BJ (cell line): ENCODE measurements at places on chromosomes 5 and 9. TPM values are rescaled to one million over a fixed set of nuclear protein-coding genes. Genes with fewer than 3 reads are reported as not detected.

DNA sequence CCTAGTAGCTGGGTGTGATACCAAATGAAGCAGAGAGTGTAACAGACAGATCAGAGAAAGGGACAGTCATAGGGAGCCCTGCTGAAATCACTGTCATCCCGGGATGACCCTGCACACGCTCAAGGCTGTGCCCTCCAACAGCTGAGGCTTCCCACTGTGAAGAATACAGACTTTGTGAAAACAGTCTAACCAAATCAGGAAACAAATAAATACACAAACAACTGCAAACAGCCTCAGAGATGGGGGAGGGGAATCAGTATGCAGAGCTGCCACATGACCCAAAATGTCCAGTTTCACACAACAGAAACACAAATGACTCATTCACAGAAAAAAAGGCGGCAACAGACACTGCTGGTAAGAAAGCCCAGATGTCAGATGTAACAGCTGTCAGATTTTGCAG lies 101.9 kb downstream of the ADAMTS2 start:
- DNase-seq, result peak; percentile 38

DNA sequence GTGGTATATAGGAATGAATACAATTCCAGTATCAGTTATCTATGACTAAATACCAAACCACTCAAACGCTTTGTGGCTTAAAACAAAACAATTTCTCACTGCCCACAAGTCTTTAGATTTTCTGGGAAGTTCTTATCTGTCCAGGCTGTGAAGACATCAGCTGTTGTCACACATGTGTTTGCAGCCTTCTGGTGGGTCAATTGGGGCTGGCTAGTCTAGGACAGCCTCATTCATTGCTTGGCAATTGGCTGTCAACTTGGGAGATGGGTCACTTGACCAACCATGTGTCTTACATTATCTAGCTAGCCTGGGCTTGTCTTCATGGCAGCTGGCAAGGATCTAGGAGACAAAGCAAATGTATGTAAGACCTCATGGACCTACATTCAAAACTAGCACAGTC lies 53.8 kb upstream of the PAPPA start:
- no peak for DNase-seq

DNA sequence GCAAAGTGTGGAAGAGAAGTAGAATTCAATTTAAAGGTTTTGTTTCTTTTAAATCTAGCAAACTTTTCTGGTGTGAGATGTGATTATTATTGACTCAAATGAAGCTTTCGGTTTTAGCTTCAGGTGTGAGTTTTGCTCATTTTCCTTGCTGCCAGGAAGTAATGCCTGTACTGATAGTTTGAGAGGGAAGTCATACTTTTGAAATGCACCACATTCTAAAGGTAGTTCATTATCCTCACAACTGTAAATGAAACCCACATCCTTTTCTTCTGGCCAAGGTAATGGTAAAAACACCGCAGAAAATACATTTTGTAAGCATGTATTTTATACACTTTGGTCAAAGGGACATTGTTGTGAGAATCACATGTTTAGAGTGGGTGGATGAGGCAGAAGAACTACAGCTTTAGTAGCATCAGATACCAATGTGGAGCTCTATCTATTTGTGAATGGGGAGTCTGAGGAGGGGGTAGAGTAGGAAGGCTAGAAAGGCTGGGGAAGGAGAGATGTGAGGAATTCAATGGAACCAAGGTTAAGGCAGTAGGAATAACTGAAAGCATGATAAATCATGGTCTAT lies 167.0 kb upstream of the CDKN2B start:
- no peak for DNase-seq

DNA sequence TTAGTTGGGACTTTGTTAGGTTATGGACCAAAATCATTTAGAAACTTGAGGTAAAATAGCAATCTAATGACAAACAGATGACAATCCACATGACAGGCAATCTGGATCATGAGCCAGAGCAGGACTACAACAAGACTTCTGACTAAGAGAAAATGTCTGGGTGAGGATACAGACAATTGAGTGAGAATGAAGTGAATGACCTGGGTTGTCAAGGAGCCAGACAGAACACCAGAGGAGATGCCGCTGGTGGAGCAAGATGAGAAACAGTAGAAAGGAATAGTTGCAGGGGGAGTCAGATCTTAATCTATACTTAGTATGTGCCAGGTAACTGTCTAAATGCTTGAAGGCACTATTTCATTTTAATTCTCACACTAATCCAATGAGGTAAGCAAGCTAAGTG lies 277.8 kb downstream of the PRELID2 start:
- no peak for DNase-seq

GRCh38 chr5:89827359-89827758 lies 582.2 kb downstream of the CETN3 start:
- DNase-seq, result no peak

- DNase-seq, result no peak
These were observed 68.7 kb downstream of the PLPPR1 start for GRCh38 chr9:101097210-101097609.

GRCh38 chr9:7542693-7543092 lies 256.9 kb downstream of the DMAC1 start:
- DNase-seq, result no peak

DNA sequence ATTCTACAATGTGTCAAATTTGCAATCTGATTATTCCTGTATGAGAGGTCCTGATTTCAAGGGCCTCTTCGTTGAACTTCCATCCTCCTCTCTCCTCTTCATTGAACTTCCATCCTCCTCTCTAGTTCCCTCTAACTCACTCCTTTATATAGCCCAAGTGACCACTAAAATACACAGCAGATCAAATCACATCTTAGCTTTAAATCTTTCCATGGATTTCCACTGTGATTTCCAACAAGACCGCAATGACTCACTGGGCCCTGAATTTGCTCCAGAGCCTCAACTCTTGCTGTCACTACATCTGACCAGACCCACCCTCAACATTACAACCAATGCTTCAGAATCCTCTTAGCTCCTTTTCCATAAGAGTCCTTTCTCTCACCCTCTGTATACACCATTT lies 59.1 kb upstream of the TMEM252 start:
- no peak for DNase-seq

DNA sequence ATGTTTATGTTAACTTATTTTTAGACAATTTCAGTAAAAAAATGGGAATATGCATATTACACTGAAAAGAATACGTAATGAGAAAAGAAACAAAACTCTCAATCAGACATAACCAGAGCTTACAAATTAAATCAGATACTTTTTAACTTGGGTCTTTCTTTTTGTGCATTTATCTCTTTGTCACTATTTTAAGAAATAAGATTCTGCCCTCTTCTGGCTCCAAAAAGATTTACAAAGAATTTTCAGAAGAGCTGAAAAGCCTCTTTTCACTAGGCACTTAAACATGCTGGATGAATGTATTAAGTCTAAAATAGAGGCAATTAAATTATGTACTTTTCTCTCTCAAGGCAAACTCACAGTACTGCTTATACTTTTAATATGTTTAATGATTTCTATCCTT lies 55.5 kb downstream of the CEP120 start:
- DNase-seq, result no peak

DNA sequence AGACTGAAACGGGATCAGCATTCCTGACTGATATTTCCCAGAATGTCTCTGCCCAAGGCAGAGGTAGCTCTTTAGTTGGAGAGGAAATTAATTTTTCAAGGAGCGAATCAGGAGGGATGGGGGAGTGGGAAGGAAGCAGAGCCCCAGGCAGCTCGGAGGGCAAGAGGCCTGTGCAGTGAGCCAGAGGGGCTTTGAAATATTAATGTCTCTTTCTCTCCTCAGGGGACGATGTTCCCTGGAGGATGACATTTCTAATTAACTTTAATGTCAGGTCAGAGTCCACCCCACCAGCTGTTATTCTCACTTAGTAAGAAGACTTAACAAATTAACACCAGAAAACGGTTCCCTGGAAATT lies 45.6 kb downstream of the SLC6A7 start:
- DNase-seq, result no peak

- DNase-seq, result no peak
These were observed 302.0 kb upstream of the RGMB start for GRCh38 chr5:98471458-98471857.

GRCh38 chr5:60763061-60763460 lies 63.1 kb upstream of the DEPDC1B start:
- DNase-seq, result no peak

DNA sequence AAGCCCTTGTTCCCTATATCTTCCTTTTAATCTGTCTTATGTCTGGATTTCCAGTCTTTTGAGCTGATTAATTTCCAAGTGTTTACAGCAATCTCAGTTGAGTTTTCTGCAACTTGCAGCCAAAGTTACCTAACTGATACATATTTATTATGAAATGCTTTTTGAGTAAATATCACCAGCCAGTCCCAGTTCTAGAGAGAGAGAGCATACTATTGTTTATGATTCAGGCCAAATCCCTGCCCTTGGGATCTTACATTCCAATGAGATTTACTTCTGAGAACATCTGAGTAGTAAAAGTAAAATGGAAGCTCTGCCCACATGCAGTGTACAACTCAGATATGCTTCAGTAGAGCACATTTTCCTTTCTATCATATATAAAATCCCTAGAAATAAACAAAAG lies 661.7 kb downstream of the KCTD16 start:
- DNase-seq, result no peak

- DNase-seq, result no peak
These were observed 383.4 kb downstream of the ICE1 start for GRCh38 chr5:5805916-5806315.

GRCh38 chr5:119743927-119744326 lies 114.6 kb downstream of the FAM170A start:
- DNase-seq, result no peak

The DAB2 gene
- 168 and 181 TPM in 2 replicates for polyA plus RNA-seq

The OCLN gene
- 0.25 and 0.71 TPM in 2 replicates for polyA plus RNA-seq

The PCDHA10 gene
- polyA plus RNA-seq, result 0.02 TPM in 2 replicates

The ENTPD8 gene
- not detected in 2 replicates for polyA plus RNA-seq

The SLC45A2 gene
- not detected in 2 replicates for polyA plus RNA-seq

The UTP15 gene
- 8.8 and 11.0 TPM in 2 replicates for polyA plus RNA-seq

The TAF1L gene
- polyA plus RNA-seq, result 0.01 TPM in 1 of 2 replicates, not detected in the other

The LCN6 gene
- not detected in 2 replicates for polyA plus RNA-seq

The SH3GL2 gene
- polyA plus RNA-seq, result 1.7 and 1.9 TPM in 2 replicates
